ENCODE measurements at places on chromosomes 16 and 17.

GRCh38 chr16:67790071-67790470, 16.3 kb downstream of the RANBP10 start:
- no peak for DNase-seq

GRCh38 chr17:38735161-38735997, 5.2 kb downstream of the CISD3 start:
- no peak for DNase-seq

DNA sequence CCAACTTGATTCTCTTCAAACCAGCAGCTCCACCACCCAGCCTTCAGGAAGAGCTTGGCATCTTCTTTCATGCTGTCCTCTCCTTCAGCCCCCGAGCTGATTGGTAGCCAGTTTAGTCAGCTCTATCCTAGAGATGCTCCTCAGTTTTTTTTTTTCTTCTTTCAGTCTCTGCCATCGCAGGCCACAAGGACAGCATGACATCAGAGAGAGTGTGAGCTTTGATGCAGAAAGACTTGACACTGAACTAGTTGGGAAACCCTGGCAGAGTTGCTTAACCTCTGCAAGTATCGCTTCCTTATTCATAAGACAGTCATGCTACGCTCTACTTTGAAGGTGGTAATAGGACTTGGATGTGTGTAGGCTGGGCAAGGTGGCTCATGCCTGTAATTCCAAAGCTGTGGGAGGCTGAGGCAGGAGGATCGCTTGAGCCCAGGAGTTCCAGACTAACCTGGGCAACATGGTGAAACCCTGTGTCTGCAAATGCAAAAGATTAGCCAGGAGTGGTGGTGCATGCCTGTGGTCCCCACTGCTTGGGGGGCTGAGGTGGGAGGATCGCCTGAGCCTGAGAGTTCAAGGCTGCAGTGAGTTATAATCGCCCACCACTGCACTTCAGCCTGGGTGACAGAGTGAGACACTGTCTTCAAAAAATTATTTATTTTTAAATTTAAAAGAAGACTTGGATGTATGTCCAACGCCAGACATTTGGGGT, 2.6 kb downstream of the CD300LB start:
- DNase-seq = no peak

- no peak for DNase-seq
Observed at GRCh38 chr16:68088130-68088972, 3.2 kb downstream of the NFATC3 start.

DNA sequence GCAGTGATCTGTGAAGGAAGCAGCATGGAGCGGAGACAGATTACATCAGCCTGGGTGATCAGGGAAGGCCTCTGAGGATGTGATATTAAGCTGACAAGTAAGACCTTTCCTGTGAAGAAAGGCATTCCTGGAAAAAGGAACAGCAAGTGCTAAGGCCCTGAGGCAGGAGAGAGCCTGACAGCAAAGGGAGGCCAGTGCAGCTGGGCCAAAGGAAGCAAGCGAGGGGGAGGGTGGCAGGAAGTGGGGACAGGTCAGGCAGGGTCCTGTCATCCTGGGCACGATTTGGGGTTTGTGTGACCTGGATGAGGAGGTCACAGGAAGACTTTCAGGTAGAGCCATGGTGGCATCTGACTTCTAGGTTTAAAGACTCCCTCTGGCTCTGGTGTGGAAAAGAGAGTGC, 12.3 kb downstream of the CPNE2 start:
- no peak for DNase-seq

DNA sequence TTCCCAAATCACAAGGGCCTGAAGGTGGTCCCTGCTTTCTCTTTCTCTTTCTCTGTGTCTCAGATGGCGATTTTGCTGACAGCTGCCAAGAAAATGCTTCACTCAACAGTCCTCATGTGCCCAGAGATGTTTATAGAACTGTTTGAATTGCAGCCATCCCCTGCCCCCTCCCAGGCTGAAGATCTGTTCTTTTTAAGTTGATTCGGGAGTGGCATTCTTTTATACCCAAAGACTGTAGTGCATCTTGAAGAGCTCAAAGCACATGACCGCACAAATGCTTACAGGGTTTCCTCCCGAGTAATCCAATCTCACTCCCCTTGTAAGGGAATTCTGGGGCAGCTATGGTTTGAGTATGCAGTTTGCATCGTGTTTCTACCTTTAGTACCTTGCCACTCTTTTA, 75.7 kb downstream of the SEC14L1 start:
- no peak for DNase-seq

GRCh38 chr17:58532555-58532951, 18.1 kb upstream of the MTMR4 start:
- DNase-seq = no peak

DNA sequence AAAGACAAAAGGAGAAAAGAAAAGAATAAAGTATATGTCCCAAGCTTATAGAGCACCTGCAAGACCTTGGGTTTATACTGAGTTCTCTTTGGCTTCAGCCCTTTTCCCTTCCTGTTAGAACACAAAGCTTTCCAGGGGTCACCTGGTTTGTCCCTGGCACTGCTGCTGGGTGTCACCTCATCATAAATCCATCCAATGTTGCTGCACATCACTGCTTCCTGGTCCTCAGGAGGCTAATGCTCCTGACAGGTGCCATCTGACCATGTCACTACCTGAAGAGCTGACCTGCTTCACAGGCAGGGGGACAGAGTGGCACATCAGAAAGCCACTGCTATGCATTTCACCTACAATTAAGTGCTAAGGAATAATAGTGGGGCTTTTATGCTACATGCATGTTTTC, 164.6 kb upstream of the ELAC2 start:
- no peak for DNase-seq

GRCh38 chr16:84144209-84144858, 643 bp downstream of the HSDL1 start:
- no peak for DNase-seq

DNA sequence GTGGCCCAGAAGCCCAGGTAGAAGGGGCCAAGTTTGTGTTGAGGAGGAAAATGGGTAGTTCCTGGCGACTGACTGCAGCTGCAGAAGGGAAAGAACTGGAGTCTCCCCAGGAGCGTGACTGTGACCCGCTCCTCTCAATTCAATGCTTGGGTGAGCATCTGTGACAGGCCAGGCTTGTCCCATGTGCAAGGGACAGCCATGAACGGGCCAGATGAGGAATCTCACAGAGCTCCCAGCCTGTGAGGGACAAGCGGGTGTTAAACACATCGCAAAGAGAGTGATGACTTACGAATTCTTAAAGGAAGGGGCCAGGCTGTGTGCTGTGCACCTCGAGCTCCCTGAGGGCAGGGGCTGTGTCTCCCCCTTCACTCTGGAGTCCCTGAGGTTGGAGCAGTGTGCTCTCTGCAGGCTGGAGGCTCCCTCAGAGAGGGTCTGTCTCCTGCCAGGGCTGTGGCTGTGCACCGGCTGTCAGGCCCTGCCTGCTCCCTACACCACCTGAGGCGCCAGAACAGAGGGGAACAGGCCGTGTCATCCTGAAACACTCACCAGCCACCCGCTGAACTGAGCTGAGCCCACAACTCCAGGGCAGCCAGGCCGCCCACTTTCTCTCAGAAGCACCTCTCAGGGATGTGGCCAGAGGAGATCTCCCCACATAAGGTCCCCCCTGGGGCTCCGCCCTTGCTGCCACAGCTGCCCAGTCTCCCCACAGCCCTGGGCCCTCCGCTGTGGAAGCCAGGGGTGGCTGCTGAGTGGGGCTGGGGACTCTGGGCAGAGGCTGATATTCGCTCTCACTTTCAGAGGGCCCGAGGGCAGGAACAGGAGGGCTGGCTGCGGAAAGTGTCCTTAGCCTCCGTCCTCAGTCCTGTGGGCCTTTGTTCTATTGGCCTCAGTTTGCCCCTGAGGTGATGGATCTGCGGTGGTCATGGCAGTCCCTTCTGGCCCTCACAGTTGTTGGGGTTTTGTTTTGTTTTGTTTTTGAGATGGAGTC, 25.7 kb upstream of the NXPH3 start:
- DNase-seq = no peak

GRCh38 chr16:83532634-83533033, 275.1 kb upstream of the HSBP1 start:
- DNase-seq = no peak

- DNase-seq = no peak
Observed at GRCh38 chr16:56274369-56274768, 83.1 kb downstream of the GNAO1 start.

- DNase-seq = no peak
Observed at GRCh38 chr17:79072544-79072943, 2.1 kb upstream of the ENGASE start.

GRCh38 chr17:77566566-77567138, 391.9 kb upstream of the TNRC6C start:
- DNase-seq = no peak

DNA sequence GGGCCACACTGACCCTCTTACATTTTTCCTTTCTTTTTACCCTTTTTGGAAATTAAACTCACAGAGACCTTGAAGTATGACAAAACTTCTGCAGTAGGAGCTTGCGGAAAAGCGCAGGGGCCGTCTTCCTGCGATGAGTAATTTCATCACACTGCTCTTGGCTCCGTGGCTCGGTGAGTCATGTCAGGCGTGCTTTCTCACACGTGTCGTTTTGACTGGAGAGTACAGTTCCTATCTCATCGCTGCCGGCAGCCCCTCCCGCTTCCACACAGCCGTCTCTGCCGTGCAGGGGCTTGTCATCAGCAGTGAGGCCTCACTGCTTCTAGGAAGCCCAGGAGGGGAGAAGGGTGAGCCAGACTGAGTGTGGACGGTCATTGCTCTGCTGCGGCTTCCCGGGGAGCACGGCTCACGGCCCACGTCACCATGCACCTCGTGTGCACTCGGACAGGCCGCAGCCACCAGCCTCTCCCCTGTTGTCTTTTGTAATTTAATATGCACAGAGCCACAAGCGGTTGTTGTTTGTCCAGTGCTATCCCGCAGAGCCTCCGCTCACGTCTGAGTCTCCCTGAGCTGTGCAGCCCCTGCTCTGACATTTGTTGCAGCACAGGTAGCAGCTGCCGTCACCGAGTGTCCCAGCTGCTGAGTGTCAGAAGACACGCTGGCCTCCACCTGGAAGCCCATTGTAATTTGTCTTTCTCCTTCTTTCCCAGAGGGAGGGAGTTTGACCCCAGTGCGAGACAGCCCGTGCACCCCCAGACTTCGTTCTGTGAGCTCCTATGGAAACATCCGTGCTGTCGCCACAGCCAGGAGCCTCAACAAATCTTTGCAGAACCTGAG, 99.4 kb upstream of the CHMP6 start:
- DNase-seq = peak; percentile 99

- no peak for DNase-seq
Observed at GRCh38 chr16:81533175-81533507, 88.5 kb downstream of the CMIP start.

- peak; percentile 27 for DNase-seq
Observed at GRCh38 chr17:75783069-75783783, 1.4 kb upstream of the UNK start.

GRCh38 chr17:47698749-47699535, 5.0 kb downstream of the TBKBP1 start:
- DNase-seq = no peak

- DNase-seq = peak; percentile 83
Observed at GRCh38 chr16:72536723-72537435, 364.9 kb upstream of the PMFBP1 start.

DNA sequence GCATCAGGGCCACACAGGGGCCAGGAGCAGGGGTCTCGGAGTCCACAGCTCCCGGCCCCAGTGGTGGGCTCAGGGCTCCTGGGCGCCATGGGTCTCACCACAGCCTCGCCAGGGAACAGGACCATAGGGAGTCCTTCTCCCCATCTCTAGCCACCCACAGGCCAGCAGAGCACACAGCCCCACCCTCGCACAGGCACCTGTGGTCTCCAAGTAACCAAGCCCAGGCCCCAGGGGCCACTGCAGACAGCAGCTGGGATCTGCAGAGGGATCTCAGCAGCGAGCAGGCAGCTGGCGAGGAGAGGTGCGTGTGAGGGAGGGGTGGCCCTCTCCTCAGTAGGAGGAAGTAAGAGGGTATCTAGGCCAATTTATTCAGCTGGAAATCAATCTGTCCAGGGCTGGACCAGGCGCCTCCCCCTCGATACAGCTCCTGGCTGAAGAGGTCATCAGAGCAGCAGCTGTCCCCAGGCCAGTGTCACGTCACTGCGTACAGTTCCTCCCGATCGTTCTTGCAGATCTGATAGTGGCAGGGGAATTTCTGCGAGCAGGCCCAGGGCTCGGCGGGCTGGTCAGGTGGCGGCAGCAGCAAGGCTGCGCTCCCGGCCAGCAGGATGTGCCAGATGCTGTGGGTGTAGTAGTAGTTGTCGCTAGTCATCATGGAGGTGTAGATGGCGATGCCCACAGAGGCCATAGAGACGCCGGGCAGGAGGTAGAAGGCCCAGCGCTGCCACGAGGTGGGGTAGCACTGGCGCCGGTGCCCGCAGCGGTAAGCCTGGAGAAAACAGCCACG, 1.4 kb upstream of the MRPL28 start:
- DNase-seq = no peak

DNA sequence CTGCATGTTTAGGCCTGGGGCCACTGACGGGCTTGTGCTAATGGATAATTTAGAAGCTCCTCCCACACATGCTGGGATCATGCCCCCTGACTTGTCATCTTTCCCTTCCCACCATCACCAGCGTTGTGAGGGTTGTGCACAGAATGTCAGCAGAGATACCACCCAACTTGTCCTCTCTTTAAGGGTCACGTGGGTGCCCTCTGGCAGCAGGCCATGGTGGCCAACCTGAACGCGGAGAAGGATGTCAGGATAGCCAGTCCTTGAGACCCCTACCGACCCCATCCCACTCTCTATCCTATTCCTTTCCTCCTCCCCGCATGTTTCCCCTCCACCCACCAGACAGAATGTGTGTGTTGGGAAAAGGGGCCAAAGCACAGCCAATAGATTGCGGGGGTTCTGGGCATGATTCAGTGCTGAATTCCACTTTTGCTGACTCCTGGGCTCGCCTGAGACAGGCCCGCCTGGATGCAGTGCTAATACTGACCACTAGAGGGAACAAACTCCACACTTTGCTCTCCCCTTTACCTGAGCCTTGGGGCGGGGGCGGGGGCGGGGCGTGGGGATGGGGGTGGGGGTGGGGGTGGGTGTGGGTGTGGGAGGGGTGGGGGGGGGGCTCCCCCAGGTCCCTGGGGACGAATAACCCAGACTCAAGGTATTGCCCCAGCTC, at the start of gene GH2:
TSS of gene GH2 (minus strand) at position 10 of the 667 bp plus-strand sequence. CDS start 143 bp downstream, outside the sequence.
- DNase-seq = no peak

GRCh38 chr17:14019186-14019956, 49.9 kb upstream of the COX10 start:
- DNase-seq = peak; percentile 71

- DNase-seq = no peak
Observed at GRCh38 chr16:9859701-9860327, 322.4 kb downstream of the GRIN2A start.

DNA sequence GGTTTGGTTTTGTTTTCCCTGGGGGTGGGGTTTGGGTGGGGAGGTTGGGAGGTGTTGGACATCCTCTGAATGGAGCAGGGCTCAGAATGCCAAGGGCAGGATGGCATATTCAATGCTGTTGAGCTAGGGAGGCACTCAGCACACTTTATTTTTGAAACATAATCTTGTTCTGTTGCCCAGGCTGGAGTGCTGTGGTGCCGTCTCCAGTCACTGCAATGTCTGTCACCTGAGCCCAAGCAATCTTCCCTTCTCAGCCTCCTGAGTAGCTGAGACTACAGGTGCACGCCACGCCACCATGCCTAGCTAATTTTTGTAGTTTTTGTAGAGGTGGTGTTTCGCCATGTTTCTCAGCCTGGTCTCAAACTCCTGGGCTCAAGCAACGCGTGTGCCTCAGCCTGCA, 186.1 kb downstream of the RPTOR start:
- DNase-seq = no peak

GRCh38 chr16:74842413-74842812, 67.8 kb upstream of the FA2H start:
- DNase-seq = no peak

- peak; percentile 26 for DNase-seq
Observed at GRCh38 chr16:90077757-90078578, 837 bp upstream of the PRDM7 start.
